ENCODE measurements at places on chromosomes 5 and 9.
A peak's percentile ranks its signal among the peaks of the same experiment; 100 is the strongest.

DNA sequence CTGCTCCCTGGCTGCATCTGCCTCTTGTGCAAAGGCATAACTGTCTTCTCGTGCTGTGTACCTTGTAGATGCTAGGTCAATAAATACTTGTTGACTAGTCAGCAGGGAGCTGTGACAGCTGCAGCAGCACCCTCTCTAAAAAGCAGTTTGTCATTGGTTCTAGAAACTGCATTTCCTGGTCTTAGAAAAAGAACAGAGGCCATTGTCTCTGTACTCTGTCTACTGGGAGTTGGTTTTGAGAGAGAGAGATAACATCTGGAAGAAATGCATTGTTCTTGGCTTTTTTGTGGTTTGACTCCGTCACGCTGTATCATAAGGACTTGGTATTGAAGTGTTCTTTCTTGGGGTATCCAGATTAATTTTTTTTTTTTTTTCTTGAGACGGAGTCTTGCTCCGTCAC lies 32.3 kb downstream of the SH3GLB2 start:
- DNase-seq, result no peak

DNA sequence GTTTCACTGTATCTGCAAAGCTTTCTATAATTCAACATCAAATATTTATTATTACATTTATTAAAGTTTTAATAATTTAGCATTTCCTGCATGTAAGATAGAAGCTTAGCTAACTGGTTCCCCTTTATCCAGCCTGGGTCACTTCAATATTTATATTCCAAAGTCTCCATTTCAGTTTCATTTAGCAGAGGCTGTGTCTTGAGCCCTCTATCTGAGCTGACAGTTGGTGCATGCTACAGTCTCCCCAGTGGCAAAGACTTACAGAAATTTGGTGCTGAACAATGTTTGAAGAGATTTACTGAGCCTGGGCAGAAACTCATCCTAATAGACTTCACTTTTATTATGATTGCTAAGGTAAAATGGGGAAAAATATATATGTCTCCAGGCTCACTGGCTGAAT lies 279.1 kb downstream of the TRIM32 start:
- DNase-seq, result no peak

DNA sequence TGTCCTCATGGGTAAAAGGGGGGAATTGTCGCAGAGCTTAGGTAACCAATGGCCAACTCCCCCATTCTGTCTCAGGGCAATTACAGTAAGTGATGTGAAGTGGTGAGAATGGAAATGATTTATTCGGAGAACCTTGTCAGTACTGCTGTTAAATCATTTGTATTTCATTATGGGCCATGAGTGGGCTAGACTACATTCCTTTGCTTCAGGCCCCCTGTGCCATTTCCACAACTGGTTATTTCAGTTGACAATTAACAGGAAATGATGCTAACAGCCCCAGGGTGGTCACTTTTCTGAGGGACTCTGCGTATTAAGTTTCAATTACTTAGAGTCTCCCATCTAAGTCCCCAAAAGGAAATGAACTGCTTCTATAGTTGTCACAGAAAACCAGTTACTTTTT lies 653.7 kb downstream of the CCDC171 start:
- no peak for DNase-seq

- no peak for DNase-seq
Observed at GRCh38 chr5:137184734-137185133, 314.4 kb downstream of the SPOCK1 start.

- peak; percentile 65 for DNase-seq
Observed at GRCh38 chr5:81303563-81303962, 2.2 kb downstream of the ZCCHC9 start.

DNA sequence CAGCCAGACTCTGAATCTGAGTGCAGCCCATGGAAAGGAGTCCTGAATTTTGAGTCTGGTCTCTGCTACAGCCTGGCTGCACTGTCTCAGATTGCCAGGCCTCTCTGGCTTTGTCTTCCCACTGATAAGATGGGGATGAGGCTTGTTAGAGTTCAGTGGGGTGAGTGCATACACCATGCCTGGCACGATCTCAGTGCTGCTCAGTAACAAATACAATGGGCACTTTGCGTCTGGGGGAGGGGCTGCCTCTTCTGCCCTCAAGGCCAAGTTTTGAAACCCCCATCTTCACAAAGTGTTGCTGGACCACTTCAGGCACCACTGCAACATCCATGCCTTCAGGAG lies 49.0 kb downstream of the PPARGC1B start:
- DNase-seq, result no peak

GRCh38 chr5:146959360-146959759 lies 80.8 kb upstream of the PPP2R2B start:
- no peak for DNase-seq

- no peak for DNase-seq
Observed at GRCh38 chr5:172617817-172618216, 23.2 kb upstream of the NEURL1B start.

All from brain microvascular endothelial cell (primary cell).